Cerebellum (tissue), 4 donors: ENCODE measurements at places on chromosomes 4 and X. TPM values are rescaled to one million over a fixed set of nuclear protein-coding genes. Genes with fewer than 3 reads are reported as not detected.

DNA sequence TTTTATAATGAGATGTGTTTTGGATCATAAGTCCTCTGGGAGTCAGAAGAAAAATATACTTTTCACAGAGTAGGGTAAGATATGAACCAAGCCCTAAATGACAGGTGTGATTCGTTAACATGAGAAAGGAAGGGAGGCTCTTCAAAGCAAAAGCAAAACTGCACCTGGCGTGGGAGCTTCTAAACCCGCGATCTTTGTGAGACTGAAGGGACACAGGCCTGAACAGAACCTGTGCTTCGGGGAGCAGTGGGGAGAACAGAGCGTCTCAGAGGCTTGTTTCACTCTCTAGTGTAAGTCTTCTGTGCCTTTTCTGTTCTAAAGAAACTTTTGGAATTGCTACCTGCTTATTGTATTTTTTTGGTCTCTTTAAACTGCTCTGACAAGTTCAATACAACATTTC is 30.2 kb upstream of the CYP4V2 start:
- DNase-seq = no peak

DNA sequence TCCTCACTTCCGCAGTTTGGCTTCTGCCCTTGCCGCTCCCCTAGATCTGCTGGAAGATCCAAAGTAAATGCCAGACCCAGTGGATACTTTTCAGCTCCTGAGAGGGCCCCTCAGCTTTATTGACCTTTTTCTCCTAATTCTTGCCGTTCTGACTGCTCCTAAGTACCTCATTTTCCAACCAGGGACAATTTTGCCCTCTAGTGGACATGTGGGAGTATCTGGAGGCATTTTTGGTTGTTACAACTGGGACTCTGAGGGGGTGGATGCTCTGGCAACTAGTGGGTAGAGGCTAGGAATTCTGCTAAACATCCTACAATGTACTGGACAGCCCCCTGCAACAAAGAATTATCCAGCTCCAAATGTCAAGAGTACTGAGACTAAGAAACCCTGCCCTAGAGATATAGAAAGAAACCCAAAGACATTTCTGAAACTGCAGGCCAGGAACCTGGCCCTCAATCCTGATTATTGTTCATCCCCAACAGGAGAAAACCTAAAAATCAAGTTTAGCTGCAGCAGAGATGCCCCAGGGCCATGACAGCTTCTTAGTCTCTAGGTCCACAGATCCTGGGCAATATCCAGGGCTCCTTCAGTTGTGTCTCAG is 3.4 kb downstream of the TEX13B start:
- DNase-seq = no peak

DNA sequence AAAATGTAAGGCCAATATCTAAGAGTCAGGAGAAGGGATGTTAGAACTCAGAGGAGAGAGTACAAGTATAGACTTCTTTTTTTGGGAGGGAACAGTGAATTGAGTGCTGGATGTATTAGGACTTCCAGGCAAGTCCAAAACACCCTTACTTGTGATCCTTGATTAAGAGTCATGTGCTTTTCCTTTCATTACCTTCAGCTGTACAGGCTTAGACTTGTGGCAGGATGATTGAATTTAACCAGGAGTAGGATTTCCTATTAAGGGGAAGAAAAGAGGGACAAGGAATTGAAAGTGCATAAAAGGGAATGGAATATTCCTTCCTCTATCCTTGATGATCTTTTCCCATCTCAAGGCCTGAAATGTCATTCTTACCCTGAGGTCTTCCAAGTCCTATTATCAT is 606.7 kb downstream of the STIM2 start:
- no peak for DNase-seq

DNA sequence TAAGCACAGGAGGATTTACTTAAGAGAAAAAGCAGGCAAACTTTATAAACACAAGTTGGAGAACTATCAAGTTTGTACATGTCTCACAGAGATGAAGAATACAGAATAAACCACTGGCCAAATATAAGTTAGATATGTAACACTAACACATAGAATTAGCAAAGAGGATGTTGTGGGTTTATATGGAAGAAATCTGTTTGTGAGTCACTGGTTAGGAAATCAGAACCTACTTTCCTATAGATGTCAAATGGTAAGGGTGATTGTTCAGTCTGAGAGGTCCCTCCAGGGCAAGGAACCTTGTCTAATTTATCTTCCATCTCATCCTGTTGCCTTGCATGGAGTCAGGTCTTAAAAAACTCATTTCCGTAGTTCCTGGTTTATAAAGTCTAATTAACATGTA is 14.8 kb upstream of the ART3 start:
- DNase-seq = no peak

DNA sequence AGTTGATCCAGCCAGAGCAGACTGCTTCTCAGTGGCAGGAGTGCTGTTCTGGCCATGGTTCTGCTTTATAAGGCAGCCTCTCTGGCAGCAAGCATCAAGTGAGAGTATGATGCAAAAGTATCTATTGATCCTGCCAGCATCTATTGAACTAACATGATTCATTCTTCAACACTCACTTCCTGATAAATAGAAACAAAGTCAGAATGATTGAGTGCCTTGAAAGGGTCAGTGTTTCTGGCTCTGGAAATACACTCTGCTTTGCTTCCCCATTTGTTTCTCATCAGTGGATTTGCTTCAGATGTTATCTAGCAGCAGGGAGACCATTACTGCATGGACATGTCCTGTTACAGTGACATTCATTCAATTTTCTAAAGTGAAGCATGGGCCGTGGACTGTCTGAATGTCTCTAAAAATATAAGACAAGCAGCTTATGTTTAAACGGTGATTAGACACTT is 66.2 kb upstream of the FRAS1 start:
- DNase-seq = no peak

DNA sequence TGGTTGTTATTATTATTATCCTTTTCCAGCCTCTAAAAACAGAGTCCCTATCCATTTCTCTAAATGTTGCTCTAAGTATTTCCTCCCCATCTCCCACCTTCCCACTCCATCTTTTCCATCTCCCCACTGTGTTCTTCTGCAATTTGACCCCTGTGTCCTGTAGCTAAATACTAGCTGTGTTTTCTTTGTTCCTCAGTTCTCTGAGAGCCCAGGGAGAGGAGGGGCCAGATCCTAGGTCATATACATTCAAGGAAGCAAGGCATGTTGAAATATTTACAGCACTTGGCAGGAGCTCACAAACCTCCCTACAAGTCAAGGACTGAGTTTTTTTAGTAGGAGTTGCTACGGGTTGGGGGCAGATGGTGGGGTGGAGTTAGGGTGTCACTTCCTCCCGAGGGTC is 10.5 kb downstream of the SLC16A2 start:
- no peak for DNase-seq

DNA sequence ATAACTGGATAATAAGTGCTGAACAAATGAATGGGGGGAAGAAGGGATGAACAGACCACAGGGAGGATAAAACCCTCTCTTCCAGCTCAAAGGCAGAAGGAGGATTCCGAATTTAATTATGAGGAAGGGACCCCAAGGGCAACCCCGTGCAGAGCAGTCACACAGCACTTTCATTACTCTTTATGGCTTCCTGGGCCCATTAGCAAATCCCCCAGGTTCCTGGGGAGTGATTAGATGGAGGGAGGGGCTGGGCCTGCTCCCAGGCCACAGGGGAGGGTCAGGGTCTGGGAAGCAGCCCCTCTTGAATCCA is 67.1 kb downstream of the PPP2R2C start:
- DNase-seq = no peak

- no peak for DNase-seq
These were observed 294.9 kb upstream of the PRPS2 start for GRCh38 chrX:12496343-12496742.

GRCh38 chrX:27307546-27307945 is 155.6 kb downstream of the PPP4R3C start:
- no peak for DNase-seq

DNA sequence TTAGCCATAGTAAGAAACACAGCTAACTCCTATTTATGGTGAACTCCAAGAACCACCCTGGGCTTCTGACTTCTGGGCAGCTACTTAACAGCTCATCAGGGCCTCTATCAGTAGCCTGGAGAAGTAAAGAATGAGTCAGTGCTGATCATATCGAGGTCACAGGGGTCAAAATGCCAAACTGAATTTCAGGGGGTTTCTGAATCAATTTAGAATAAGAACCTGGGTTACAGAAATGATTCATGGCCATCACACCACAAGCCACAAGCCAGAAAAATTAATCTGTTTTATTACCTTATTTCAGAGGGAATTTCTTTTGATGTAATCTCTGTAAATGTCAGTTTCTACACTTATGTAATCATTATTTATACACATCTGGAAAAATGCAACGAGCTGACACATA is 64.4 kb downstream of the CHST7 start:
- DNase-seq = no peak

GRCh38 chrX:9204560-9204959 is 170.6 kb upstream of the FAM9B start:
- no peak for DNase-seq

- DNase-seq = peak; percentile 74
These were observed 832.5 kb upstream of the GRID2 start for GRCh38 chr4:91471280-91471679.

DNA sequence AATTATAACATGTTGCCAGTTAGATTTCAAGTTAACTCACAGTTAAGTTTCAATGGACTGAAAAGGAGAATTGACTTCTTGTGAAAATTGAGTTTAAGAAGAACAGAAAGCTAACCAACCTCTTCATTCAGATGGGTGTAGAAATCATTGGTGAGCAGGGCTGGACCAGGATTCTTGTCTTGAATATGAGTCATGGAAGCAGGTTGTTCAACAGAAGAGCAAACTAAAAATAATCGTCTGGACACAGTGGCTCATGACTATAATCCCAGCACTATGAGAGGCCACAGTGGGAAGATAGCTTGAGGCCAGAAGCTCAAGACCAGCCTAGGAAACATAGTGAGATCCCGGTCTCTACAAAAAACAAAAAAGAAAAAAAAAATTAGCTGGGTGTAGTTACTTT is 98.2 kb downstream of the ARSJ start:
- no peak for DNase-seq

DNA sequence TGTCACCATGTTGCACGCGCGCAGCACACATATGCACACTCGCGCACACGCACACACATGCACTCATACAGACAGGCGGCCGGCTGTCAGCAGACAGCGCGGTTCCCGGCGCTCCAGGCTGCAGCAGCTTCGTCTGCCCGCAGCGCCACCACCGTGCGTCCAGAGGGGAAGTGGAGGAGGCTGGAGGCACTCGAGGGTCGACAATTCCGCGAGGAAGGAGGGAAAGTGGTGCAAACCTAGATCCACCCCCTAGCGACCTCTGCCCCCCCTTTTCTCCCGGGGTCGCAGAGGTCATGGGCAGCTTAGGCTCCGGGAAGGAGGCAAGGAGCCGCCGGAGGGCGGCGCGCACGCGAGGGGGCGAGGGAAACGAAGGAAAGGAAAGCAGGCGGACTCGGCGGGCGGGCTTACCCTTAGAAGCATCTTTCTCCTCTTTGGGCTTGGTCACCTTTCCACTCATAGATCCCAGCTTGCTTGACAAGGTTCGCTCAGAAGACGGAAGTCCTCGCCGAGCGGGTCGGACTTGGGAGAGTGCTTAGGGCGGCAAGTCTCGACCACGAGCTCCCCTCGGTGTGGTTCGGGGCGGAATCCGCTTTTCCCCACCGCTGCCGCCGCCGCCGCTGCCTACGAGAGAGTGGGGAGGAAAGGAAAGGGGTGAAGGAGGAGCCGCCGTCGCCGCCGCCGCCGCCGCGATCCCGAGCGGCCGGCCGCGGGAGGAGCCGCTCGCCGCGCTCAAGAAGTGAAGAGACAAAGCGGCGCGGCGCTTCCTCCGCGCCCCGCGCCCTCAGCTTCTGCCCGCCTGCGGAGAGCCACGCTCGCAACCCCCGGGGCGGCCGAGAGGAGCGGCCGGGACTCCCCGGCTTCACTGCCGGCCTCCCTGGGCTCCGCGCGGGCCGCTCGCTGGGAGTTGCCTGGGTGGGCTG is 326.6 kb upstream of the F9 start:
- DNase-seq = no peak

The TRIM60 gene
- not detected for total RNA-seq

DNA sequence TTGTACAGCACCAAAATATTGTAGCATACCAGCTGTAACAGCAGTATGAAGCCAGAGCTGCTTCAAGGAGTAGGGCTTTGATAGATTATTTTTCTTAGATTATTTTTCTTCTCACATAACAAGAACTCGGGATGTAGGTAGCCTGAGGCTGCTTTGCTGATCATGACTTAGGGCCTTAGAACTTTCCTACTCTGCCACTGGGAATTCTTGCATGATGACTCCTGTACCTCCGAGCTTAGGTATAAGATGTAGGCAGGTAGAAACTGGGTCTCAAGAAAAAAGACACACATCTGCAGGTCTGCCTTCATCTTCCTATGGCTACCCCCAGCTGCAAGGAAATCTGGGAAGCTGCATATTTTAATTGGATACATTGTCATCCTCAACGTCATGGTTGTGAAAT is 115.9 kb upstream of the PNPLA4 start:
- no peak for DNase-seq

The TRIM61 gene
- 2.2 TPM for total RNA-seq

DNA sequence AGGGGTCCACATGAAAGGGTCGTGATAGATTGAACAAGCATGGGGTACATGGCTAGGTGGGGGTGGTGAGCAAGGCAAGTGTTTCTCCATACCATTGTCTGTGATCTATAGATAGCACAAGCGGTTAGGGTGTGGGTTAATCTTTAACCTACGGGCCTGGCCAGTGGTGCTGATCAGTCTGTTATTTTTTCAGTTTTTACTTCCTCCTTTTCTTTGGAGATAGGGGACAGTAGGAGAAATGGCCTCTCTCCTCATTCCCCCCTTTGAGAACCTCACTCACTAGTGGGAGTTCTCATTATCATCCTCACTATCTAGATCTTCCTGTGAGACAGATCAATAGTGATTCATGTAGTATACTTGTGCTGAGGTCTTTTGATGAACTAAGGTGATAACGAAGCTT is 16.2 kb upstream of the GPKOW start:
- no peak for DNase-seq

DNA sequence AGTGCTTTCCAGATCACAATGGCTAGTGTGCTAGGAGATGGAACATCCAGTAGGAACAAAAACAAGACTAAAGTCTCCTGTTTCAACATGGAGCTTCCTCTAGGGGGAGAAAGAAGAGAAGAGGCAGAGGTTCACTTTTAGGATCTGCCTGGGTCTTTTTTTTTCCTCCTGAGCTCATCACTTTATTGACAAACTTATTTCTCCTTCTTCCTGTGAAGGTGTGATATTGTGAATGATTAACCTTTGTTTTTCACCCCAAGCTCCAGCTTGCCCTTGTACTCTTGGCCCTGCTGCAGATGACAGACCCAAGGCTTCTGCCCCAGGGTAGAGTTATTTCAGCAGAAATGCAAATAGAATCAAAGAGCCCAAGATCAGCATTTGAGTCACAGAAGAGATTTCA is 13.5 kb downstream of the PAGE4 start:
- no peak for DNase-seq

The TNIP2 gene
- total RNA-seq = 6.8 TPM

The NPNT gene
- total RNA-seq = 2.0 TPM

GRCh38 chr4:101009471-101009870 is 337.9 kb downstream of the PPP3CA start:
- no peak for DNase-seq

The UGT2B11 gene
- total RNA-seq = not detected

GRCh38 chr4:16671741-16672140 is 226.7 kb downstream of the LDB2 start:
- DNase-seq = no peak

GRCh38 chrX:153968754-153969124 is 2.9 kb downstream of the HCFC1 start:
- no peak for DNase-seq

- DNase-seq = no peak
These were observed 1.6 kb downstream of the PCDH10 start for GRCh38 chr4:133150486-133151340.
